ENCODE measurements at places on chromosomes 2 and 18. TPM values are rescaled to one million over a fixed set of nuclear protein-coding genes. Genes with fewer than 3 reads are reported as not detected.

DNA sequence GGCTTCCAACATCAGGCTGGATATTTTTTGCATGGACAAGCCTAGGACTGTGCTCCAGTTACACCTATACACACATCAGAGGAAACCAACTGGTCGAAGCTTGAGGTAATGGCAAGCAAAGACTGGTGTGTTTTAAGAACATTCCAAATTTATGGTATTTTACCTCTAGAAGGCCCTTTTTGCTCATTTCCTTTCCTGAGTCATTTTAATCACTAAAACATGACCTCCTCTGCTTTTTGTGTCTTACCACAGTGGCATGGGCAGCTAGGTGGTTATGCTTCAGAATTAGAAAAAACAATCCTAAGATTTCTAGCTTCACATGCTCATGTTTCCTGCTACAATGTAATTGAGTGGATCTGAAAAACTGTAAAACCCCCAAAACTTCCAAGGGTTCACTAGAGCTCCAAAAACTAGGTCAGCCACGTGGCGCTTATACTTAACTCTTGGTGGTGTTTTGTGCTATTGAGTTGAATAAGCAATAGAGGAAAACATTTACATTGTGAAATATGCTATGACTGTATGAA, 30.6 kb upstream of the CHRNA1 start:
- no peak for DNase-seq

DNA sequence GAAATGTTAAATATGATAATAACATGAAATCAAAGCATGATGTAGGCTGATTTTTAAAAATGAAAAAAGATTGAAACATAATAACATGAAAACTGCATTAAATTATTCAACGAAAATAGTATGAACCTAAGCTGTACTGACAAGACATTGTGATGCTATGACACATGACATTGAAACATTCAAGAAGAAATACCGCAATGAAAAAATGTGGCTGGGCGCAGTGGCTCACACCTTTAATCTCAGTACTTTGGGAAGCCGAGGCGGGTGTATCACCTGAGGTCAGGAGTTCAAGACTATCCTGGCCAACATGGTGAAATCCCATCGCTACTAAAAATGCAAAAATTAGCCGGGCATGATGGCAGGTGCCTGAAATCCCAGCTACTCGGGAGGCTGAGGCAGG, 14.6 kb downstream of the CXCR1 start:
- no peak for DNase-seq

GRCh38 chr2:181944164-181944913, 41.3 kb upstream of the PPP1R1C start:
- no peak for DNase-seq

- no peak for DNase-seq
These were observed 14.1 kb upstream of the ZSWIM2 start for GRCh38 chr2:186862869-186863709.

- DNase-seq, result no peak
These were observed 164.1 kb downstream of the GREB1L start for GRCh38 chr18:21406116-21406515.

DNA sequence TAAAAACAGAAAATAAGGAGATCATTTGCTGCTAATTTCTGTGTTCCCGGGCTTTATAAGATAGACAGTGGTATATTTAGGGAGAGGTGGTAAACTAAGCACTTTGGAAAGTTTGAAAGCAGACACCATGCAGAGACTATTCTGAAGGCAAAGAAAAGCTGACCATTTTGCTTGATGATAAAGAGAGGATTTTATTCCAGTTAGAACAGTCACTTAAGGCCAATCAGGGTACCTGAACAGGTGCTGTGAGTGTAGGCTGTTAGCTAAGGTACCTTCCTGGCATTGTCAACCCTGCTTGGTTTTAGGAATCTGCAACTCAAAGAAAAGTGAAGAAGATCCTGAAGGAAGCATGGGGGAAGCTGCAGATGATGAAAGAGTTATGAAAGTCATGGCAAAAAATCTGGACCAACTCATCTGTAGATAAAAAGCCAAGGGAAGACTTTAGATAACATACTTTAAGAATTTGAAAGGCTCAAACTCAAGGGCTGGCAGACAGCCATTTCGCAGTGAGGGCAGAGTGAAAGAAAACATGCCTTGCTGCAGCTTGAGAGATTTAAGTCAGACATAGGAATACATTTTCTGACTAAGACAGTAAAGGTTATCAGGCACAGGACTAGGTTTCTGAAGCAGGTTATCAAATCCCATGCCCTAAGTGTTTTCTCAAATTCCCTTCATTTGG, 80.1 kb upstream of the ARL5A start:
- no peak for DNase-seq

DNA sequence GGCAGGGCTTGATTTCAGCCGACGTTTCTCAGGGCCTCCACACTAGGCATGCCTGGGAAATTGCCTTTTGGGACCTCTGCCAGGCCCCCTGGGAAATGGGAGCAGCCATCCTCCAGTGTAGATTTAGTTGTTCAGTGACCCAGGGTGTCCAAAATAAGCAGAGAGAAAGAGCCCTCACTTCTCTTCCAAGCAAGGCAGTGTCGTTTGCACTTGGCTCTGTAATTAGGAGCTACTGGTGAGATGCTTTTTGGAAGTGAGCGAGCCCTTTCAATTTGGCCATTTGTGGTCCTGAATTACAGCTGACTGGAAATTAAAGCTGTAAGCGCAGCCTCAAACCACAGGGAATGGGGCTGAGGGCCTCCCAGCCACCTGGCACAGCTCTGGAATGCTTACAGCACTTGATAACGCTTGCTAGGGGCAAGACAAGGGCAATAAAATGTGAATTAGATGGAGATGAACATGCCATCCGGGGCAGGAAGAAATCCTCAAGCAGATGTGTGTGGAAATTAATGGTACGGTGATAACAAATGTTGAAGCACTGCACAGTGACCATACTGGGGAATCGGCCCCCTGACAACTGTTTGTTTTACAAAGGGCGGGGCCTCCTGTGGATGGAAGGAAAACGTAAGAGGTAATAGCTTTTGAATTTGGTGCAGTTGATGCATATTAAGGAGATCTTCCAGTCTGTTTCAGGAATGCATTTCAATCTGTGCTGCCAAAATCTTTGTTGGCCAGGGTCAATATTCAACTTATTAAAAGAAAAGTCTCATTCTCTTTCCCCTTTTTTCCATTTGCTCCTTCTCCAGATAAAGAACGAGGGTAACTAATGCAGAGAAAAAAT, 173.1 kb downstream of the UXS1 start:
- no peak for DNase-seq

GRCh38 chr18:27605107-27605834, 420.2 kb upstream of the CHST9 start:
- peak; percentile 74 for DNase-seq

DNA sequence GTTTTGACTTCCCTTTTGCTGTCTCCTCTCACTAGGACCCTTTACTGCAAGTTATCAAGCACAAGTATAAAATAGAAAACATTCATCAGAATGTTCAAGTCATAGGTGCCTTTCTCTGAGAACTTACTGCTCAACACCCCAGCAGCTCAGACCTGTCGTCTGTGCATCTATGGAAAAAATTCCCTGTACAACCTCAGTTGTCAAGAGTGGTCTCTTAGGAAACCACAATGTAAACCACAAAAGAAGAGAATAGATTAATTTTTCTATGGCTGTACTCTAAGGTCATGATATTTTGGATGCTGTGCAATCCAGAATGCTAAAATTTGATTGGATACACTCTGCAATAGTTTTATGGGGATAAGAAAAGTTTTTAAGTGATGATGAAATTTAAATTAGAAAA, 84.1 kb downstream of the RBMS1 start:
- no peak for DNase-seq

DNA sequence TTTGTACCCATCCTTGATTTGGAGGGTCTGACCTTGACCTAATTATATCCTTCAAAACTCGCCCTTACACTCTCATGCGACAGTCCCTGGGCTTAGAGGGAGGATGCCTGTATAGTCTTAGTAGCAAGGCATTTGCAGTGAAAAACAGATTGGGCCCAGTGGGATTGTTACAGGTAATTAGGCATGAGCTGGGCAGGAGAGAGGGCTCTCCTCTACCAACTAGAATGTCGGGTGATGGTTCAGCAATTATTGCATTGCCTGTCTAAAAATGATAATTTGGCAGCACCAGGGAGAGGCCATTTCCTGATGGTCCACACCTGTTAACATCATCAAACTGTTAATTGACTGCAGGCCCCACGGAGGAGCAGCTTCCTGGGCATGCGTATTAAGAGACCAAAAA, 32.4 kb downstream of the COMMD1 start:
- DNase-seq, result no peak

DNA sequence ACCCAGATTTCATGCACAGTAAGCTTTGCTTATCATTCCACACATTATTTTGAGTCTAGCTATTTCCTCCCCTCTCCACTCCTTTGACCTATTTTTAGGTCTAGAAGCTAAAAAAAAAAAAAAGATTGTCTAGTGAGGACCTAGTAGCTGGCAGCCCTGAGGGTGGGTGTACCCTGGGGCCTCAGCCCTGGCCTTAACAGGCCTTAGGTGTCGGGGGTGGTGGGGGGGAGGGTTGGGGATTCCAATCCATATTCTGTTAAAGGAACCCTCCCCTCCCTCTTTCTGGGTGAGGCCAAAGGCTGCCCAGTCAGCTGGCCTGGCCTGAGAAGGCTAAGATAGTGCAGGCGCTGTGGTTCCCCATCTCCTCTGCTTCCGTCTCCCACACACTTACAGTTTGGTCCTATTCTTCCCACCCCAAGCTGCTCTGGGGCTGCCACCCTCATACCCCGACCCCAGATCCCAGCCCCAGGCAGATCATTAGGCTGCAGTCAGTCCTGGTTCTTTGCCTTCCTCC, 65.5 kb upstream of the HK2 start:
- DNase-seq, result no peak

GRCh38 chr18:79948719-79949411, 2.6 kb downstream of the SLC66A2 start:
- no peak for DNase-seq

GRCh38 chr2:128451084-128452023, 132.7 kb upstream of the HS6ST1 start:
- no peak for DNase-seq

DNA sequence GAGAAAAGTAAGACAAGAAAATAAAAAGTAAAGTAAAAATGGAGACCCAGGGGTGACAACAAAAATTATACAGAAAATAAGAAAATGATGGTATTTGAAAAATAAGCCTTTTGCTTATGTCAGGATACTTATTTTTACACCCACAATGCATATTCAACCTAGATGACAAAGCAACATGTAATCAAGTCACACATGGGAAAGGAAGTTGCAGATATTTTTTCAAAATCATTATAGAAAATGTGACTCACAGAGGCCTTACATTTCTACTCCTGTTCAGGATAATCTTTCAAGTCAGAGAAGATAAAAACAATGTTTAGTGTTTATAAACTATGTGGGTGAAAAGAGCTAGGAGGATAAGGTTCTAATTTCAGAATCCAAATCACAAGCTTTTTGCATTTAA, 275.3 kb upstream of the UBE2E3 start:
- no peak for DNase-seq

- DNase-seq, result no peak
These were observed 116.8 kb upstream of the EPC2 start for GRCh38 chr2:148527488-148528340.

DNA sequence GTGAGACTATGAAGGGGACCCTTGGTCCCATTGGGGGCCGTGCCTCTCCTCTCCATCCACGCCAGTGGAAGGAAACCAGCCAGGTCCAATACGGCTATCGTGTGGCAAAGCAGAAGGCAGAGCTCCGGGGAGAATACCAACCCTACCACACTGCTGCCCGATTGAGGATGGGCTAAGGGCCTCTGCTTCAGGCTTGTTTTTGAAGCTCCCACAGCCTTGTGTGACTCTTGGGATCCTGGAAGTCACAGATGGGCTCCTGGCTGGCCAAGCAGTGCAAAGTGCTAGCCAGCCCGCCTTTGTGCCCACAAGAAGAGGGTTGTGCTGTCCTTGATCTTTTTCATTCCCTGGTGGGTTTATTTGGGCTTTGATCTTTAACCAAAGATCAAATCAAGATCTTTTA, 70.6 kb upstream of the ID2 start:
- DNase-seq, result no peak

DNA sequence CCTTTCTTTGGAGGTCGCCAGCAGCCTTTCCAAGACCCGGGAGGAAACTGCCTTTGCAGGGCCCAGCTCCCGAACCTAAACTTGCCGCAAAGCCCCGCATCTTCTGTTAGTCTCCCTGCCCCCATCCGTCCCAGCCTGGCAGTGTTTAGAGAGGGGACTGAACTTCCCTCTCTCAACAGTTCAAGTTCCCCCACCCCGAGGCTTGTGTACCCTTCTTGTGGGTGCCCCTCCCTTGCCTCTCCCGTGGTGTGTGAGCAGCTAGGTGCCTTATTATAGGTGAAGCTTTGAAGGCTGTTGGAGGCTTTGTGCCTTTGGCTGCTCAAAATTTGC, 1.4 kb downstream of the LBH start:
- DNase-seq, result no peak

DNA sequence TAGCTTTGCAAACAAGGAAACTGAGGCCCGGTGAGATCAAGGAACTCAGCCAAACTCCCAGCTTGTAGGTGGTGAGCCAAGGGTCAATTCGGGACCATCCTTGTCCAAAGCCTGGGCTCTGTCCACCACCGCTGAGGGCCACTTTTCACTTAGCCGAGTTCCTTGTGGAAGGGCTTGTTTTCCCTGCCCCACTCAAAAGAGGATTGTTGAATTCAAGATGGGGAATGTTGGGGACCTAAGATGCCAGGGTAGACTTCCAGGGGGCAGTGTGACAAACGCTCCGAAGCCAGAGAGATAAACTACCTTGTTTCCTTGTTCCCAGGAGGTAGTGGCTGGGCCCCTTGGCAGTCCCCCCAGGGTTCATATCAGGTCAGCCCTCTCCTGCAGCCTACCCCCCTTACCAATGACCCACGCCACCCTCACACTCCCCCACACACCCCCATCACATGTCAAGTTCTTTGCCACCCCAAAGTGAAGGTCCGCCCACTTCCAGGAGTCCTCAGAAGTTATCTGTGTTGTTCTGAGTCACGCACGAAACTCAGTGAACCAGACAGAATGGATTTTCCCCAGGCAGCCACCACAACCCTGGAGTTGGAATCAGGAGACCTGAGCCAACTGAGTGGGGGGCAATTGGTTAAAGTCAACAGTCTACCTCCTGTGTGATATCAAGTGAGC, 10.3 kb upstream of the ATOH8 start:
- no peak for DNase-seq

DNA sequence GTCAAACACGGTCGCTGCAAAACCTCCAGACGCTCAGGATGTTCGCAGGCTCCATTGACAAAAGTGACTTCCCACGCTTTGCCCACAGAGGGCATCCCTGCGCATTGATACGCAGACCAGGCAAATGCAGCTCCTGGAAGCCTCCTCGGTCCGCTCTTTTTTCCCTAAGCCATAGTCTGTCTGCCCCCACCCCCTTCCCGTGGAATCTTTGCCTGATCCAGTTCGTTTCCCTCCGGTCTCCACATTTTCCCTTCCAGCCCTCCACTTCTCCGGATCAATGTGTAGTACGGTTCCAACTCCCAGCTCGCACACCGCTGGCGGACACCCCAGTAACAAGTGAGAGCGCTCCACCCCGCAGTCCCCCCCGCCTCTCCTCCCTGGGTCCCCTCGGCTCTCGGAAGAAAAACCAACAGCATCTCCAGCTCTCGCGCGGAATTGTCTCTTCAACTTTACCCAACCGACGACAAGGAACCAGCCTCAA, at the start of gene DCC:
Gene DCC (plus strand): TSS at position 307 of the 481 bp plus-strand sequence. CDS start 591 bp downstream, outside the sequence.
- peak; percentile 58 for DNase-seq

The POMC gene
- 0.78 TPM for total RNA-seq

The PTH2R gene
- 1.4 TPM for total RNA-seq

The ANTXR1 gene
- total RNA-seq, result 9.8 TPM

The CRYBA2 gene
- not detected for total RNA-seq

The NT5C1B gene
- total RNA-seq, result not detected

The CYP27C1 gene
- 2.2 TPM for total RNA-seq

The SCRN3 gene
- 54.0 TPM for total RNA-seq

The KANSL3 gene
- total RNA-seq, result 32.1 TPM

The LHCGR gene
- total RNA-seq, result 0.16 TPM

The GPBAR1 gene
- total RNA-seq, result not detected

The RFX8 gene
- total RNA-seq, result 0.47 TPM

The PDCD1 gene
- not detected for total RNA-seq

The AFF3 gene
- 105 TPM for total RNA-seq
